Glutamatergic neuron (in vitro differentiated cells): ENCODE measurements at places on chromosomes 5 and 9. TPM values are rescaled to one million over a fixed set of nuclear protein-coding genes. Genes with fewer than 3 reads are reported as not detected.

DNA sequence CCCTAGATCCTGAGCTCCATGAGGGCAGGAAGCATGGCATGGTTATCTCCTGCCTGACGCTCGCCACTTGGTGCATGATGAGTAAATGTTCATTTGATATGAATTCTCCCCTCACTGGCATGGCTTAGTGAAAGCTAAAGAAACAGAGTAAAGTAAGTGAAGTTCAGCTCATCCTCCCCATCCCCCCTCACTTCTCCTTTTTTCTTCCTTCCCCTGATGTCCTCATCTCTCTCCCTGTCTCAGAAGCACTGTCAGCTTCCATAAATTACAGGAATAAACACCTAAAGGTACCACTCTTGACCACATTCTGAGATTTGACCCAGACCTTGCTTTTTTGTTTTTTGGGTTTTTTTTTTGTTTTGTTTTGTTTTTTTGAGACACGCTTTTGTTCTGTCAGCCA is 73.3 kb downstream of the SNX18 start:
- DNase-seq = no peak
- peaks cover 3% of the 10 kb centered on the region for H3K27me3 ChIP-seq
- no peak overlapping the region for H3K27ac ChIP-seq
- H3K4me1 ChIP-seq = no peaks in the 10 kb centered on the region
- H3K4me3 ChIP-seq = no peak overlapping the region
- H3K36me3 ChIP-seq = peaks cover 4% of the 10 kb centered on the region

DNA sequence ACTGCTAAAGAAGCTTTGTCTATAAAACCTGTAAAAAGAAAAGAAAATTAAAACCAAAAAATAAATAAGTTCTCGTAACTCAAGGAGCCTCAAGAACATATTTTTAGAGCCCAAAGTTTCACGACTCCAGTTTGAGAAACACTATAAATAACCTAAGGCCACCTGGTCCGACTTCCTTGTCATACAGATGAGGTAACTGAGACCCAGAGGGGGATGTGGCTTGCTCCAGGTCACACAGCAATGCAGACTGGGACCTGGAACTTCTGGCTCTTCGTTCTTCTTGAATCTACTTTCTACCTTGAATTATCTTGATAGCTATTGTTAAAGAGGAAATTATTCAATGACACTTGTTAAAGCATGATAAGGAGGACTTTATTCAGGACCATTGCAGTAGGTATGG is 514.8 kb downstream of the CDK5RAP2 start:
- peaks cover 2% of the 10 kb centered on the region for H3K27me3 ChIP-seq
- peaks cover 7% of the 10 kb centered on the region for H3K36me3 ChIP-seq
- DNase-seq = no peak
- no peak overlapping the region for H3K27ac ChIP-seq

GRCh38 chr9:74942801-74943200 is 9.9 kb downstream of the C9orf40 start:
- no peaks in the 10 kb centered on the region for H3K4me1 ChIP-seq
- no peak overlapping the region for H3K4me3 ChIP-seq
- no peak overlapping the region for H3K27ac ChIP-seq
- no peaks in the 10 kb centered on the region for H3K36me3 ChIP-seq
- no peaks in the 10 kb centered on the region for H3K27me3 ChIP-seq

DNA sequence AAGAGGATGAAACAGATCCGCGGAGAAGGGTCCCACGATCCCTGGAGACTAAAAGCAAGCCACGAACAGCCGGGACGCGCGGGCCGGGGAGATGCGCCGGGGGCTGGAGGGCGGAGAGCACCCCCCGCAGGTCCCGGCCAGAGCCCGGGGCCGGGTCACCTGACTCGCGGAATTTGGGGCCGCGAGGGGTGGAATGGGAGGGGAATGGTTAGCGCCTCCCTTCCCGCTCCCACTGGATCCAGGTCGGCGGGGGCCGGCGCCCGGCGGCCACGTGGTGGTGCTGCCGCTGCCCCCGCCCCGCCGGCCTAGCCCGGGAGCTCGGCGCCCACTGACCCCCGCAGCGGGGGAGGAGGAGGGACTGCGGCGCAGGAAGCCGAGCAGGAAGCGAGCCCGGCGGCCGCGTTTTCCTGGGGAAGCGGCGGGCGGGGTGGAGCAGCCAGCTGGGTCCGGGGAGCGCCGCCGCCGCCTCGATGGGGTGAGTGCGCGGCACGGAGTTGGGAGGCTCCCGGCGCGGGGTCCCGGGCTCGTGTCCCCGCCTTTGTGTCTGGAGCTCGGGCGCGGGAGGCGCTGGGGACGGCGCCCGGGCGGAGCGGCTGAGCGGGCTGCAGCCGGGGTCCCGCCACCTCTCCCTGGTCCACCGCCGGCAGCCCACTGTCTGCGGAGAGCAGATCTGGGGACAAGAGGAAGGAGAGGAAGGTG is at the start of gene RAI14:
RAI14 (plus strand) TSS at position 328 of the 699 bp plus-strand sequence. CDS start 30,592 bp downstream, outside the sequence.
- H3K36me3 ChIP-seq = peaks cover 9% of the 10 kb centered on the region
- peak; percentile 79 for DNase-seq
- H3K27ac ChIP-seq = peak within 1 kb of the TSS; percentile 92
- H3K4me3 ChIP-seq = peak within 1 kb of the TSS; percentile 98

The ESM1 gene
- not detected for total RNA-seq

The RGS7BP gene
- 0.27 TPM for total RNA-seq
